Natural killer cell (primary cell): ENCODE measurements at places on chromosomes 12 and 14.

GRCh38 chr12:133046698-133047097 lies 9.4 kb downstream of the ZNF84 start:
- no peaks in the 10 kb centered on the region for H3K27me3 ChIP-seq
- no peak overlapping the region for H3K4me3 ChIP-seq
- DNase-seq, result no peak
- no peak overlapping the region for H3K27ac ChIP-seq
- H3K4me1 ChIP-seq, result no peaks in the 10 kb centered on the region

GRCh38 chr12:72937486-72937885 lies 665.3 kb downstream of the TRHDE start:
- no peaks in the 10 kb centered on the region for H3K36me3 ChIP-seq
- H3K27ac ChIP-seq, result no peak overlapping the region
- no peak overlapping the region for H3K4me3 ChIP-seq
- no peak for DNase-seq

DNA sequence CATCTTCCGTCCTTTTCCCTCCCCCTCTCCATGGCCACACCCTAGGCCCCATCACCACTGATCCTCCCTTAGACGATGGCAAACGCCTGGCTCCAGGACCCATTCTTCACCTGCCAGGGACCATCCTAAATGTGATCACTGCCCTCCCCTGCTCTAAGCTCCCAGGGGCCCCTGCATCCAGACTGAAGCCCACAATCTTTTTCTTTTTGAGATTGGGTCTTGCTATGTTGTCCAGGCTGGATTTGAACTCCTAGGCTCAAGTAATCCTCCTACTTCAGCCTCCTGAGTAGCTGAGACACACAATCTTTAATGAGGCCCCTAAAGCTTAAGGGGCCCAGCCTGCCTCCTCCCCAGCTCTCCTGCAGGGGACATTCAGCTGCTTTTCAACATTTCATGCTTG lies 15.3 kb downstream of the RBM19 start:
- H3K4me1 ChIP-seq, result no peaks in the 10 kb centered on the region
- peaks cover 85% of the 10 kb centered on the region for H3K36me3 ChIP-seq
- H3K27me3 ChIP-seq, result no peaks in the 10 kb centered on the region
- H3K27ac ChIP-seq, result no peak overlapping the region

GRCh38 chr14:23610090-23610814 lies 25.9 kb upstream of the DHRS2 start:
- peak overlapping the region; percentile 81 for H3K27ac ChIP-seq
- no peak for DNase-seq
- no peaks in the 10 kb centered on the region for H3K36me3 ChIP-seq
- peaks cover 25% of the 10 kb centered on the region for H3K4me1 ChIP-seq
- no peak overlapping the region for H3K4me3 ChIP-seq
- no peaks in the 10 kb centered on the region for H3K27me3 ChIP-seq

DNA sequence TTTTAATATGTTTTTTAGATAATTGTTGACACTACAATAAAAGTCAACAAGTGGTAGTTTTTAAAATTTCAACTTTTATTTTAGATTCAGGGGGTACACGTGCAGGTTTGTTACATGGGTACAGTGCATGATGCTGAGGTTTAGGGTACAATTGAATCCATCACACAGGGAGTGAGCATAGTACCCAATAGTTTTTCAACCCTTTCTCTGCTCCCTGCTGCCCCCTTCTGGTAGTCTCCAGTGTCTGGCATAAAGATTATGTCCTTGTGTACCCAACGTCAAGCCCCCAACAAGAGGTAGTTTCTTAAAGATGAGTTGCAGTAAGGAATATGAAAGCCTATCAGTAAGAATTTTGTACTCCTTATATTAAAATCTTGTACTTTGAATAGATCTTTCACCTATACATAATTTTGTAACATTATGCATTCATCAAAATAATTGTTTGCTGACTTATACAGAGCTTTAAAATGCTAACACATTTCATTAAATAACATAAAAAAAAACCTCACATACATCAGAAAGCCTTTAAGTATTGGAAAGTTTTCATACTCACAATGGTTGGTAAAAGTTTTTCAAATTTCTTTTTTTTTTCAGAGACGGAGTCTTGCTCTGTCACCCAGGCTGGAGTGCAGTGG lies 5.4 kb upstream of the RALGAPA1 start:
- H3K27me3 ChIP-seq, result no peaks in the 10 kb centered on the region
- H3K27ac ChIP-seq, result no peak overlapping the region
- H3K4me1 ChIP-seq, result no peaks in the 10 kb centered on the region
- H3K4me3 ChIP-seq, result no peak overlapping the region
- H3K36me3 ChIP-seq, result no peaks in the 10 kb centered on the region
- DNase-seq, result peak; percentile 88

DNA sequence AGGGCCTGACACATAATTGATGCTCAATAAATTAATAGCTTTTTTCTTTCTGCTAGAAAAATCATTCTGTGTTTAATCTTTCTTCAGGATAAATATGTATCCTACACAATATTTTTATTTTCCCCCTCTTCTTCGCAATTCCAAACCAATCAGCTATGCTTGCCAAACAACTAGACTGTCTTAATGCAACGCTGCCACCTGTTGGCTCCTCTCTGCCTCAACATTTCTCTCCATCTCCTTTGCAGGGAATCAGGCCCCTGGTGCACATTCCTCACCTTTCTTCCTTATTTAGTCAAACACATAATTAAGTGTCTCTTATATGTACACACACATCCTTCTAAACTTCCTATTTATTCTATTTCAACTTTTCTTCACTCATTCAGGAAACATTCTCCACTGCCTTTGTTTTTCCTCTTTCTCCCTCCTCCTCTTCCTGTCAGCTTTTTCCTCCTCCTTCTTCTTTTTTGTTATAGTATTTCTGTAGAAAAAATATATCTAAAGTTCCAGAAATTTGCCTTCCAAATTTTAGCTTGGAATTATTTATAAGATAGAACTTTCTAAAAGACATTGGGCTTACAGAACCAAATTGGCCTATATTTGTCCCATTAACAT lies 406.0 kb downstream of the PRKD1 start:
- H3K4me1 ChIP-seq, result no peaks in the 10 kb centered on the region
- H3K36me3 ChIP-seq, result no peaks in the 10 kb centered on the region
- H3K27ac ChIP-seq, result no peak overlapping the region
- H3K27me3 ChIP-seq, result no peaks in the 10 kb centered on the region

DNA sequence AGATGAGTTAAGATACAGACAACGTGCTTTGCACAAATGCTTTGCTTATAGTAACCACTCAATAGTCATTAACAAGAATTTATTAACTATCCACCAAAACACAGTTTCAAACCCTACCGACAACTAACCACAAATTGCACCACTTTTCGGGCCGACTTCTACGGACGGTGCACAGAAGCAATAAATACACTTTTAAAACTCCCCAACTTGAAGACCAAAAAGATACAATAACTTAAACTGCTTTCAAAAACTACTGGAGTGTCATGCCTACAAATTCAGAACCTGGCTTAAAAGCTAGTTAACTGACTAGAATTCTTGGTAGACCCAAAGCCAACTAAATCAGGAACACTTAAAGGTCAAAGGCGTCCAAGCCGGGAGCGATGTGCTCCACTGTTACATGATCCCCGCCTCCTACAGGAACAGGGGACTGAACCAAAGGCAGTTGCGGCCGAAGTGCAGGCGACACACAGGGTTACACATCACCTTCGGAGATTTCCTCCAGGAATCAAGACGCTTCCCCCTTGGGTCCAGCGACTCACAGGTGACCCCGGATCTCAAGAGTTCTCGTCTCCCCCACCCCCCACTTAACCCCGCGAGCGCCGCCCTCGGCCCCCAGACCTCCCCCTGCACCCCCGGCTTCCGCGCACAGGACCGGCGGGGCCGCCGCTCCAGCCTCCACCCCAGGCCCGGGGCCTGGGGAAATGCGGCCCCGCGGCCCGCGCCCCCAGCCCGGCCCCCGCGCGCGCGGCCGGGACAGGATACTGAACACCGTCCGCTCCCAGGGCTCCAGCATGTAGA lies 507 bp downstream of the SPTSSA start:
- H3K27ac ChIP-seq, result peak overlapping the region; percentile 42
- no peaks in the 10 kb centered on the region for H3K36me3 ChIP-seq
- no peaks in the 10 kb centered on the region for H3K27me3 ChIP-seq
- no peak for DNase-seq

DNA sequence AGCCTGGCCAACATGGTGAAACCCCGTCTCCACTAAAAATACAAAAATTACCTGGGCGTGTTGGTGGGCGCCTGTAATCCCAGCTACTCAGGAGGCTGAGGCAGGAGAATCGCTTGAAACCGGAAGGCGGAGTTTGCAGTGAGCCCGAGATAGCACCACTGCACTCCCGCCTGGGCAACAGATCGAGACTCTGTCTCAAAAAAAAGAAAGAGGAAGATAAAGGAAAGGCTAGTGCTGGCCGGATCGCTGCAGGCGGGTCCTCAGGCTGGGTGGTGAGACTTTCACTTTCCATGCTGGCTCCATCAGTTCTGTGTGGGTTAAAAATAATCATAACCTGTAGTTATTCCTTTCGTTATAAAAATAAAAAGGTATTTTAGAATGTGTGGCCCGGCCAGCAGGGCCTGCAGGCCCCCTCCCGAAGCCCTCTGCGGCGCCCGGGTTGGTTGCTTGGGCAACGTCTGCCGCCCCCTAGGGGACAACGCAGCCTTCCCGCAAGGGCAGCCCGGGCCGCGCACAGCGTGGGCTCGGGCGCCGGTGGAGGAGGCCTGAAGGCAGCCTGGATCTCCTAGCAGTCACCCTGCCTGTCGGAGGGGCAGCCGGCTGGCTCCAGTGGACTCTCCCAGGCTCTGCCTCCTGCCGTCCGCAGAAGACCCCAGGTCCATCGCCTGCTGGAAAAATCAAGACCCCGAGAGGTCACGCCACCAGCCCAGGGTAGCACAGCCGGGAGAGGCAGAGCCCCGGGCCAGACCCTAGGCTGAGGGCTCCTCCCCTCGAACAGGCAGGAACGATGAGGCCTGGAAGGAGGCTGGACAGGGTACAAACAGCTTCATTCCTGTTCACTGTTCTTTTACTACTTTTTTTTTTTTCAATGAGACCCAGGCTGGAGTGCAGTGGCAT lies 5.0 kb upstream of the SLC25A47 start:
- H3K27me3 ChIP-seq, result no peaks in the 10 kb centered on the region
- peak overlapping the region; percentile 40 for H3K4me3 ChIP-seq
- peak; percentile 82 for DNase-seq
- H3K4me1 ChIP-seq, result peaks cover 13% of the 10 kb centered on the region
- H3K27ac ChIP-seq, result peak overlapping the region; percentile 17

GRCh38 chr14:75543786-75544185 lies 21.5 kb downstream of the BATF start:
- H3K4me1 ChIP-seq, result peaks cover 46% of the 10 kb centered on the region
- no peaks in the 10 kb centered on the region for H3K27me3 ChIP-seq
- peaks cover 20% of the 10 kb centered on the region for H3K36me3 ChIP-seq
- DNase-seq, result no peak
- H3K4me3 ChIP-seq, result no peak overlapping the region

GRCh38 chr14:68820119-68820518 lies 27.3 kb upstream of the ZFP36L1 start:
- H3K27ac ChIP-seq, result peak overlapping the region; percentile 48
- no peaks in the 10 kb centered on the region for H3K36me3 ChIP-seq
- DNase-seq, result no peak

GRCh38 chr12:7221486-7221885 lies 32.0 kb downstream of the PEX5 start:
- no peak overlapping the region for H3K27ac ChIP-seq
- no peaks in the 10 kb centered on the region for H3K36me3 ChIP-seq
- no peak for DNase-seq
- H3K4me3 ChIP-seq, result no peak overlapping the region
